ENCODE measurements at places on chromosomes 7 and 10.
A peak's percentile ranks its signal among the peaks of the same experiment; 100 is the strongest.

DNA sequence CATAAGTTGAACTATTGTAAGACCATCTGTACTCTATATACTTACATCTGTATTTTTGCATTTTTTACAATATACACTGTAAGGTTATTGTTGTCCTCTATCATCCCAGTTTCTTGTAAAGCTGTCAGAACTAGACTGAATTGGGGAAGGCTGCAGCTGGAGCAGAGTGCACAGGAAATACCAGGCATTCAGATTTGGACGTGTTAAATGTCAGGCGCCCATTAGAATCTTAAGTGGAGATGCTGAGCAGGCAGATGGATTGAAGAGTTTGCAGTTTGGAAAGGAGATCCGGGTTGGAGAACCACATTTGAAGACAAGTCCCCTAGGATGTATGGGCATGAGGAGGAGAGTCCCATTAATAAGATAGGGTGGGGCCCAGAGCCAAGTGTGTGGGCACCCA, 40.4 kb downstream of the MTURN start:
- no peak for DNase-seq

DNA sequence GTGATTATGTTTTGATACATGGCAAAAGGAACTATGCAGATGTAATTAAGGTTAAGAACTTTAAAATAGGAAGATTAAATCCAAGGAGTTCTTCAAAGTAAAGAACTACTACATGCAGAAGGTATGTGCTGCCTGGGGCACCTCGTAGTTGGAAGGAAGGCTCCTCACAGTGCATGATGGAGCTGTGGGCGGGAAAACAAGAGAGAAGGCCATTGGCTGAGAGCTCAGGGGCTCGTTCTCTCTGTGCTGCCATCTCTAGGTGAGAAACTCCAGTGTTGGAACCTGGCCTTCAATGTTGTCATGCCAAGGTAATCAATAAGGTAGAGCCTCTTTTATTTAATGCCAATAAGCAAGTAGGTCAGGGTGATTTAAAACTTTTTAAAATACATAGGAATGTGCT, 391.4 kb upstream of the ETV1 start:
- DNase-seq, result no peak

DNA sequence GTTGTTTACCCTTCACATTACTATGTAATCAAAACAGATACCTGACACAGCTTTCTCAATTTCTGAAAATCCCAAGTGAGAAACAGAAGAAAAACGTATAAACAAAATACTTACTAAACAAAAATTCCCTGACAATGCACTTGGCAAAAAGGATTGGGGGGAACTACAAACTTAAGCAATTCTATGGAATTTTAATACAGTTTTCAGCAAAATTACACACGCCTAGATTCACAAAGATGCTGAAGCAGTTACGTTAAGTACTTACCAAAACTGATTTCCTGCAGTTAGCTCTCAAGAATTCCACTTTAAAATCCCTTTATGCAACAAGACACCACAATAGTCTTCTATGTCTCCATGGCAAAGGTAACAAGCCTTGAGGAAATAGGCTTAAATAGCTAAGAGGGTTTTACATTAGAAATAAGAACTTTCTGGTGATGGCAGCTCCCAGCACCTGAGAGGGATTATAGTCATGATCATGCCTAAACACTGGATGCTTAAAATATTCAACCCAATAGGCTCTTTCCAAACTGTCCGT, 10.8 kb downstream of the TOMM7 start:
- no peak for DNase-seq

- DNase-seq, result peak; percentile 31
Observed at GRCh38 chr7:107661081-107661864, 645 bp downstream of the SLC26A4 start.

DNA sequence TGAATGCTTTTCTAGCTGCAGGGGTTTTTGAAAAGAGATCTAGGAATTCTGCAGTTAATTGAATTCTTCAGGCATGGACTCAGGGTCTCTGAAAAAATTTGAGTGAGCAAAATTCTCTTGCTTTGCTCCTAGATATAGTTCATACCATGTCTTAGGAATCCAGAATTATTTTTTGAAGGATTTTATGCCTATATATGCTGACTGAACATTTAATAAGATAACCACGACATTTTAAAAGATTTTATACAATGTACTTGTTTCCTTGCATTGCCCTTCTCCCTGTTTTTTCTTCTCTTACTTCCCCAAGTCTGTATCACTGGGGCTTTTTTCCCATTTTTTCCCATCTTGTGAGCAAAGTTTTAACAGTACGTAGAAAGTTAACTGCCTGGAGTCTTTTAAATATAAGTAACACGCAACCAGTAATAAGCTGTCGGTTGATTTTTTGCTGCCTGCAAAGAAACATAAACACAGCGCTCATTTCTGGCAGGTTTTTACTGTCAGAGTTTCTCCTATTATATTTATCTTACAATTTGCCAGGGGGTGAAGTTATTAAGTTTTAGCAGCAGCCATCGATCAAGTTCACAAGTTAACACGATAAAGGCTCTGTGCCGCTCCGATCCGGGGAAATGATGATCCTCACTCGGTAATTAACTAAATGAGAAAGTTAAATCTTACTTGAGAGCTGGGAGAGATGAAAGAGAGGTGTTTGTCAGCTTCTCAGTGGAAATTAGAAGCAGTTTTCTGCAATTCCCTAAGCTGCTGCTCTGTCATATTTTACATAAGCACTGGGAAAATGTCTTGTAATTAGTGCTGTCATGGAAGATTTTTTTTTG, 81.0 kb downstream of the POLL start:
- DNase-seq, result no peak

DNA sequence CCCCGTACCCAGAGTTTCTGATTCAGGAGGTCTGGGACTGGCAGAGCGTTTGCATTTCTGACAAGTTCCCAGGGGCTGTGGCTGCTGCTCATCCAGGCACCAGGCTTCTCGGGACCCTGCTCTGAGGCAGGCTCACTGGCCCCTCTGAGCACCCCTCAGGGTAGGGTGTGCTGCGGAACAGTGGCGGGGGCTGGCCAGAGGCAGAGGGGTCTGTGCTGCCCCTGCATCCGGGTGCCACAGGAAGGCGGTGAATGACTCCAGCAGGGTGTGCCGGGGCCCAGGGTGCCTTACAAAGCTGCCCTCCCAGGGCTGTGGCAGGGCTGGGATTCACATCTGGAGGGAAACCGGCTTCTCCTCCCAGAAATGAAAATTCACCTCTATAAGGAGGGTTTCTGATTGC, 77.4 kb downstream of the CHST15 start:
- DNase-seq, result no peak

GRCh38 chr7:69635555-69636185, 37.4 kb downstream of the AUTS2 start:
- DNase-seq, result no peak

Measured in hindlimb muscle (tissue), 1 donor.